ENCODE measurements at places on chromosomes 1 and 21.

- DNase-seq = no peak
Measured at GRCh38 chr1:114234408-114235124, 80.9 kb upstream of the SYT6 start.

DNA sequence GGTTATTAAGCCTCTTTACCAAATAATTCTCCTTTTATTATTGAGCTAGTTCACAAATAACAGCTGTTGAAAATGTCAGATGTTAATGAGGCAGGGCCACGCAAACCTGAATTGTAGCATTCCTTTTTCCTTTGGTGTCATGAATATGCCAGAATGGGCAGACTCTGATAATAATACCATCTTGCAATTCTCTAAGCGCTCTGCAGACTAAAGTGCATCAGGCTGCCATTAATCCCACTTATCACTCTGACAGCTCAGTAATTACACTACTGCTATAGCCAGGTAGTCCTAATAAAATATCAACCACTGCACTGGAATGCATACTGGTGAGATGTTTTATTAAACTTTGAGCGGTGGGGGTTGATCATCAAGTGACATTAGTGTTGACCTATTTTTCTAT, 177.7 kb downstream of the DPYD start:
- DNase-seq = no peak

- DNase-seq = no peak
Measured at GRCh38 chr1:34235594-34235993, 58.9 kb downstream of the C1orf94 start.

DNA sequence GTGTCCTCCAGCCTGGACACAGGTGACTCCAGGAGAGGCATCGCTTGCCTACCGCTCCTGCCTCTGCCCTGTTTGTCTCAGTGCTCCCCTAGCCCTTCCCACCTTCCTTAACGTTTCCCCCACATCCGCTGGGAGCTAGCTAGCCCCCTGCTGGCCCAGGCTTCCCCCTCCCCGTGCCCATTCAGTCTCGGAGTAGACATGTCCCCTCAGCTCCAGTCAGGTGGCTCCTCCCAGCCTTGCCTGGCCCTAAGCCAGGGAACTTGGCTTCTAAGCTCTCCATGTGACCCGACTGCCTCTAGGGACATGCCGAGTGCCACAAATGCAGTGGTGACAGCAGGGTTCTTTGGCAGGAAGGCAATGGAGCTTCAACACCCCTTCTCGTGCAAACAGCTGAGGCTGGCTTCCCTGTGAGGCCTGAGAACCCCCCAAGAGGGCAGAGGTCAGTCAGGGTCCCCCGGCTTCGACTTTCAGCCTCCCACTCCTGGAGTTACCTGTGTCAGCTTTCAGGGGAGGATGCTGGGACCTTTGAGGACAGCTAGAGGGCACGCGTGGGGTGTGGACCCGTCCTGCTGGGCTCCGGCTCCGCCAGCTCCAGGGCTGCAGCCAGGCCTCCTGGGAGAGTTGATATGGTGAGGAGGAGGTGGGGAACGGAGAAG, 16.2 kb downstream of the DRAXIN start:
- no peak for DNase-seq

DNA sequence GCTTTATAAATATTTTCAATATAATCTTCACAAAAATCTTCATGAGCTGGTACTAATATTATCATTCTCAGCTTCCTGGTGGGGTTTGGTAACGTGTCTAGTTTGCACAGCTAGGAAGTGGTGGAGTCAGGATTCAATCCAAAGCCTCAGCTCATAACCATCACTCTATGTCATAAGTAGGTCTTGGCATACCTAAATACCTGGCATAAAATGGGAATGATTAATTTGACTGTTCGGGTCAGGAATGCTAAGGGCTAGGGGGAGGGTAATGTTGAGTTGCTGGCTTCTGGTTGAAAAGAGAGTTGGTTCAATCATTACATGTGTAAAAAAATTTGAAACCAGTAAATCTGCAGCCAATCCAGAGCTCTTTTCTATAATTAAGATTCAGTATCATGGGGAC, 5.6 kb upstream of the SAMSN1 start:
- no peak for DNase-seq

DNA sequence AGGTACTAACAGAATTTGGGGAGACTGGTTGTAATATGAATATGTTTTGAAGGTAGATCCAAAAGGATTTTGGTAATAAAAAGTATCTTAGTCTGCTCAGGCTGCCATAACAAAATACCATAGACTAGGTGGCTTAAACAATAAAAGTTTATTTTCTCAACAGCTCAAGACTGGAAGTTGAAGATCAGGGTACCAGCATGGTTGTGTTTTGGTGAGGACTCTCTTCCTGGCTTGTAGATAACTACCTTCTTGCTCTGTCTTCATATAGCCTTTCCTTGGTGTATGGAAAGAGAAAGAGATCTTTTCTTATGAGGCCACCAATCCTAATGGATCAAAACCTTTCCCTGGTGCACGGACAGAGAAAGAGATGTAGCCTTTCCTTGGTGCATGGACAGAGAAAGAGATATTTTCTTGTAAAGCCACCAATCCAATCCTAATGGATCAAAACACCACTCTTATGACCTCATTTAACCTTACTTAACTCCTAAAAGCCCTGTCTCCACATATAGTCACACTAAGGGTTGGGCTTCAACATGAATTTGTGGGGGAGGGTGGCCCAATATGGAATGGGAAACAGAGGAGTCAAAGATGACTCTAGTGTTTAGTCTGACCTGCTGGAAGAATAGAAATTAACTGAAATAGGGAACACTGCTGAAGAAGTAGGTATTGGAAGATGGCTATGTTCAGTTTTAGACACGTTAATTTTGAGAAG, 5.4 kb upstream of the TSNAX start:
- no peak for DNase-seq
